AG10803 (cell line): ENCODE measurements at places on chromosomes 13 and 19.
A peak's percentile ranks its signal among the peaks of the same experiment; 100 is the strongest.

- no peak for DNase-seq
Measured at GRCh38 chr13:24038405-24038804, 122.1 kb upstream of the SPATA13 start.

GRCh38 chr13:95620030-95620824 lies 24.3 kb downstream of the DZIP1 start:
- DNase-seq = peak; percentile 19

DNA sequence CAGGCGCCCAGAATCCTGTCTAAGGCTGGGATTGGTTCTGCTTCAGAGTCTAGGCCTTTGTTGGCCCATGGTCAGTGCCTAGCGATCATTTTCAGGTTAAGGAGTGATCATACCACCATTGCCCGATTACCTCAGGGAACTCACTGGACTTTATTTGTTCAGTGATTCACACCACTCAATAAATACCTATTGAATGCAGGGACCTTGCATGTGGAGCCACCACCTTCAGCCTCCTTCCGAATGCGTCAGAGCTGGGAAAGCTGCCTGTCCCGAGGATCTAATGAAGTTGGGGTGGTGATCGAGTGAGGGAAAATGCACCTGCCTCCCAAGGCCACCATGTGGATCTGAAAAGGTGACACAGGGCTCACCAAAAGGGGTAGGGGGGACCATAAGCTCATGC lies 40.0 kb upstream of the POU2F2 start:
- no peak for DNase-seq

GRCh38 chr19:17686592-17687024 lies 1.5 kb downstream of the UNC13A start:
- DNase-seq = no peak

GRCh38 chr19:33441828-33442227 lies 68.3 kb downstream of the CEBPG start:
- DNase-seq = no peak

DNA sequence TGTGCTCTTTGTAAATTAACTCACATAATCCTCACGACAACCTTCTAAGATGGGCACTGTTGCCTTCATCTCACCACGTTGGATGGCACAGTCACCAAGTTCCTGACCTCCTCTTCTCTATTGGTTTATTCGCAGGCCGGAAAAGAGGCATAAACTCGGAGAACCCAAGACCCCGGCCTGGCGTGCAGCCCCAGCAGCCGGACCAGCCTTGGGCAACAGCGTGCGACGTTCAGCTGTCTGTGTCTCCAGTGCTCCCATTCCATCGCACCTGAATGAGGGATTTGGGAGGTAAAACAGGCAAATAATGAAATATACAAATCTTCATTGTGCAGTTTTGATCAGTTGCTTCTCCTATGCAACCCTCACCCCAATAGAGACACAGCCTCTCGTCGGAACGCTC lies 34.5 kb upstream of the GAS6 start:
- DNase-seq = no peak

DNA sequence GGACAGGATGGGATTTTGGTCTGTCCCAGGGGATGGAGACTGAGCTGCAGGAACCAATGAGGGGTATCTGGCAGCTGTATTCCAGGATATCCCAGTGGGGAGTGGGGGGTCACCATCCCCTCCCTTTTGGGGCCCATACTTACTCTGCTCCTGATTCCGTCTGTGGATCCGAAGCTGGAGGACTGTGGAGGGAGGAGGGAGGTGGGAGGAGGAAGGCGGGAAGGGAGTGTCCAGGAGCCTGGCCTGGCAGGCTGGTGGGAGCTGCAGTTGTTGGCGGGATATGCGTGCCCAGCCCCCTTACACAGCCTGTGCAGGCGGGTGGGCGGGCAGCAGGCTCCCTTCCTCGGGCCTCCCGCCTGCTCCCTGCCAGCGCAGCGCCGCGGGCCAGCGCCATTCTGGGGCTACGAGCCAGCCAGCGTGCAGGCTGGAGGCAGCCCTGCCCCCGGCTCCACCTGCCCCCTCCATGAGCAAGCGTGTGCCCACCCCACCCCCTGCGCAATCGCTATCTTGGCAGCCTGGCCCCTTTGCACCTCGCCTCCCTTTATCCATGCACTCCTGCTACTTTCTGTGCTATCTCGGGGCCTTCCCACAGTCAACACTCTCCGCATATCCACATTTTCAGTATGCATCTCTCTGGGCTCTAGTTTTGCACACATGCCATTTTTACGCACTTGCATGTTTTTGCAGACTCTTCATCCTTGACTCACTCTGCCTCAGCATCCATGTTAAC lies 2.8 kb downstream of the MAMSTR start:
- peak; percentile 43 for DNase-seq

DNA sequence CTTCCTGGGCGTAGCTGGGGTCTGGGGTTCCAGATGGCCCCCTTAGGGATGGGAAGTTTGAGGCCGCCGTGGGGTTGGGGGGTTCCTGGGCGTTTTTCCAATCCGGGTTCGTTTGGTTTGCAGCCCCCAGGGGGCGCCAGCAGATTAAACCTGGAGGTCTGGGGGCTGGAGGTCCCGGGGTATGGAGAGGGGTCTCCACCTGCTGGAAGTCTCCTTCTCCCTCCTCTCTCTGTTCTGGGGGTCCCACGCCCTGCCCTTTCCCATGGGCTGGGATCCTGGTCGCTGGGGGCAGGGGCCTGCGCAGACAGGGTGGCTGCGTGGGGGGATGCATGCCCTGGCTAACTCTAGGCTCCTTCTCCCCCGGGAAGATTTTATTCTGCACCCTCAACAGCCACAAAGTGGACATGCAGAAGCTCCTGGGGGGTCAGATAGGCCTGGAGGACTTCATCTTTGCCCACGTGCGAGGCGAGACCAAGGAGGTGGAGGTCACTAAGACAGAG lies 899 bp downstream of the GIPC3 start:
- no peak for DNase-seq

- DNase-seq = no peak
Measured at GRCh38 chr13:111422348-111422747, 101.9 kb downstream of the TEX29 start.

DNA sequence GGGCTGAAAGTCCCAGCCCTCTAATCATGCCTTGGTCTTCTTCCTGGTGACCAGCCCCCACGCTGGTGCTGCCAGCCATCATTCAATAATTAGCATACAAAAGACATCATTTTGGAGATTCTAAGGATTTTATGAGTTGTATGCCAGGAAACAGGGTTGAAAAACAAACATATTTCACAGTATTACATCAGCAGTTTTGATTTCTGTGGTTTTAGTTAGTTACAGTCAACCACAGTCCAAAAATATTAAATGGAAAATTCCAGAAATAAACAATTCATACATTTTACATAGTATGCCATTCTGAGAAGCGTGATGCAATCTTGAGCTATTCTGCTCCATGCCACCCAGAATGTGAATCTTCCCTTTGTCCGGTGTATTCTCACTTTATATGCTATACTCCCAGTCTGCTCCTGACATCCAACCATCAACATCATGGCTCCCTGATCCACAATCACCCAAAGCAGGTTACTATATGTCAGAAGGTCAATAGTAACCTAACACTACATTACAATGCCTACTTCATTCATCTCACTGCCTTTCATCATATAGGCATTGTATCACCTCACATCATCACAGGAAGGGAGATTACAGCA lies 49.2 kb downstream of the STOML3 start:
- DNase-seq = peak; percentile 0

DNA sequence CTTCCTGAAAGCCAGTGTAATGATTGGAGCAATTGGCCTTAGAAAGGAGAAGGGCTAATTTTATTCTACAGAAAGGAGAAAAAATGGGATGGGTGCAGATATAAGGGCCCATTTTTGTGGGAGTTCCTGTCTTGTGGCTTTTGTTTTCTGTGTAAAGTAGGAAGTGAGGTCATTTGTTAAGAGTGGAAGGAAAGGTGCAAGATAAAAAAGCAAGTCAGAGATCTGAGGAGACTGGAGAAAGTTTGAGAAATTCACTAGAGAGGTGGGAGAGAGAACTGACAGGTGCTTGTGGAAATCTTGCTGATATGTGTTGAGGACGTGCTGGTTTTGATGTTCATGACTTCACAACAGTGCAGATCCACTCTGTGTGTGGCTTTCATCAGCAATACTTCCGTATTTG lies 349.4 kb downstream of the DLEU7 start:
- no peak for DNase-seq

- no peak for DNase-seq
Measured at GRCh38 chr19:56071151-56071550, 49.9 kb downstream of the ZNF787 start.

DNA sequence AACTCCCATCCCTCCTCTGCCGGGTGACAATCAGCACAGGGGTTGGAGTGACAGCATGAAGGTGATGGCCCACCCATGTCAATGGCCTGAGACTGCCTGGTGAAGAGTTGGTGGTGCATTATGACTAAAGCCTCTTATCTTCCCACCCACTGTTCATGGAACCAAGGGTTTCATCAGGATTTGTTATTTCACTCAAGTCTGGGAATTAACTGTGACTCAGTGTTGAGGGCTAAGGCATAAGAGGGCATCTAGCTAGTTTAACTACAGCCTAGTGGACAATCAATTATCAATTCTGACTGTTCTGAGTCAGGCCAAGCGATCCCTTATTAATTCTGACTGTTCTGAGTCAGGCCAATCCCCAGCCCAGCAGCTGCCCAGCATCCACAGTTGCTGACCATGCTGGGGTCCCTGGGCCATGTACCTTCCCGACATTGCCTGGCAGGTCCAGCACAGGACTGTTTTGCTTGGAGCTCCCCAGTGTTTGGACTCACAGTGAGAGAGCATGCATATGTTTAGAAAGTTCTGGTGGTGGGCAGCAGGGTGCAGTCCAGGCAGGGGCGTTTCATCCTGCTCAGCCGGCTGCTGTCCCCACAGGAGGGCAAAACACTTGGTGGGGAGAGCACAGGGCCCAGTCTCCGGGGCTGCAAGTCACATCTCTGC lies 65.5 kb downstream of the RASL11A start:
- DNase-seq = no peak
